ENCODE measurements at places on chromosomes 2 and 18. TPM values are rescaled to one million over a fixed set of nuclear protein-coding genes. Genes with fewer than 3 reads are reported as not detected.

Gene GTF3C2
- total RNA-seq, result 67.2 TPM

Gene ORMDL1
- 84.4 TPM for total RNA-seq

Gene CCDC102B
- 0.89 TPM for total RNA-seq

Gene SP140
- 91.7 TPM for total RNA-seq

Gene CYP27A1
- not detected for total RNA-seq

Gene ABCB6
- 94.1 TPM for total RNA-seq
